ENCODE measurements at places on chromosomes 3 and 15.

DNA sequence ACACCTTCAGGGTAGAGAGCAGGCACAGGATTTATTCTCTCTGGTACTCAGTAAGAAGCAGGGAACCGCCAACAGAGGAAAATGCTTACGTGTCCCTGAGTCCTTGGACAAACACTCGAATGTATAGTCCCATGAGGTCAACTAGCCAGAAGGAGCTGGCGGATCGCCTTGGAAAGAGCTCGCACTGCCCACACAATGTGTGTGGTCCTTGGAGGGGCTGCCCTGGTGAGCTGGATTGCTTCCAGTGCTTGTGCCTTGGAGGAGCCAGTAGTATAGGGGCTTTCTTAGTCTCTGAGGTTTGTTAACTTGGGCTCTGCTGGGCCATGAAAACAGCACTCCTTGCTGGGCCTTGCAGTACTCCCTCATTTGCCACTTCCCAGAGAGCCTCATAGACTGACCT is 40.7 kb upstream of the VILL start:
- no peaks in the 10 kb centered on the region for H3K4me1 ChIP-seq
- H3K4me3 ChIP-seq, result no peak overlapping the region
- H3K36me3 ChIP-seq, result no peaks in the 10 kb centered on the region
- H3K27me3 ChIP-seq, result no peaks in the 10 kb centered on the region

GRCh38 chr15:82742134-82742533 is 32.5 kb upstream of the AP3B2 start:
- no peak overlapping the region for H3K27ac ChIP-seq
- no peak overlapping the region for H3K4me3 ChIP-seq
- H3K4me1 ChIP-seq, result no peaks in the 10 kb centered on the region
- H3K27me3 ChIP-seq, result no peaks in the 10 kb centered on the region

DNA sequence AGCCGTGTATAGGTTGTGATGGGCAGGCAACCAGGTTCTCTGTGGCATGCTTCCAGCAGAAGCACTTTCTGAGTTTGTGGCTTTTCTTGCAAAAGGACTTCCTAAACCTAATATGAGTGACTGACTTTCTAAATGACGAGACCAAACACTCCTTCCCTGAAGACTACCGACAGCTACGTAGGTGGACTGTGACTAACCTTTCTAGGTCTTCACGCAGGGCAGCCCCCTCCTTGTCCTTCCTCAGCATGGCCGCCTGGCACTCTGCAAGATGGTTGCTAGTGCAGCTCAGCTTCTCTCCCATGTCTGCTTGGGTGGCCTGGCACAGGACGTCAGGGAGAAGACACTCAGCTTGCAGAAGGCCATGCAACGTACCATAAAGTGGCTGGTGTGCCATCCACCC is 20.9 kb downstream of the CXCR6 start:
- DNase-seq, result no peak
- H3K27ac ChIP-seq, result no peak overlapping the region
- peaks cover 47% of the 10 kb centered on the region for H3K36me3 ChIP-seq

DNA sequence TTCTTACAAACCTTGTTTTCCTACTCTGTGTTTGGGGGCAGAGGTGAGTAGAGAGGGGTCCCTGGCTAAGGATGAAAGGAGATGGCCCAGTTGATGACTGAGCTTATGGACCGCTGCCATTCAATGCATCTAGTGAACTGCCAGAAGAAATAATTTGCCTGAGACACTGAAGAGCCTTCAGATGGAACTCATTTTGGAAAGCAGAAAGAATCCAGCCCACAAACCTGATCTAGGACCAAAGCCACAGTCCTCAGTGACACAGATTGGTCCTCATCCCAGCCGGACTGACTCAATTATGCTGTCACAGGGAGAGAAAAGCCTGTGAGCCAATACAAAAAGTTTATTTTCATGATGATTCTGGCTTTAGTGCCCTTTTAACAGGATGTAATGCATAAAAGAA is 82.7 kb downstream of the CD47 start:
- no peak for DNase-seq
- H3K27me3 ChIP-seq, result no peaks in the 10 kb centered on the region
- peaks cover 3% of the 10 kb centered on the region for H3K36me3 ChIP-seq
- H3K27ac ChIP-seq, result no peak overlapping the region

GRCh38 chr15:72766780-72767179 is 16.8 kb downstream of the ADPGK start:
- peaks cover 59% of the 10 kb centered on the region for H3K36me3 ChIP-seq
- H3K27me3 ChIP-seq, result no peaks in the 10 kb centered on the region
- H3K4me1 ChIP-seq, result peaks cover 12% of the 10 kb centered on the region
- H3K27ac ChIP-seq, result no peak overlapping the region
- DNase-seq, result no peak

Measured in stimulated activated naive B cell treated with anti-CD40 and anti-IgM and Interleukin-4, amounts not matched to agents 10 μg/mL and 1 μg/mL and 100 μg/mL, for 72 hours (primary cell).